Activated CD4-positive, alpha-beta T cell treated with anti-CD3 and anti-CD28 coated beads, Interleukin-2, Interleukin-6, amounts not matched to agents 100 ng/mL and 50 ng/mL, durations not matched to agents 16 hours and 8 hours (primary cell): ENCODE measurements at places on chromosomes 5 and 9.

- DNase-seq, result no peak
These were observed 9.7 kb downstream of the FOXD1 start for GRCh38 chr5:73438645-73439470.

DNA sequence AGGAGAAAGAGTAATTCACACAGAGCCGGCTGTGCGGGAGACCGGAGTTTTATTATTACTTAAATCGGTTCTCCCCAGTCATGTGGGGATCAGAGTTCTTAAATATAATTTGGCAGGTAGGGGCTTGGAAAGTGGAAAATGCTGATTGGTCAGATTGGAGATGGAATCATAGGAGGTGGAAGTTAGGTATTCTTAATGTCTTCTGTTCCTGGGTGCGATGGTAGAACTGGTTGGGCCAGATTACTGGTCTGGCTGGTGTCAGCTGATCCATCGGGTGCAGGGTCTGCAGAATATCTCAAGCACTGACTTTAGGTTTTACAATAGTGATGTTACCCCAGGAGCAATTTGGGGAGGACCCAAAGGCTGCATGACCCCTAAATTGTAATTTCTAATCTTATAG, 4.6 kb upstream of the CERCAM start:
- no peak for DNase-seq

DNA sequence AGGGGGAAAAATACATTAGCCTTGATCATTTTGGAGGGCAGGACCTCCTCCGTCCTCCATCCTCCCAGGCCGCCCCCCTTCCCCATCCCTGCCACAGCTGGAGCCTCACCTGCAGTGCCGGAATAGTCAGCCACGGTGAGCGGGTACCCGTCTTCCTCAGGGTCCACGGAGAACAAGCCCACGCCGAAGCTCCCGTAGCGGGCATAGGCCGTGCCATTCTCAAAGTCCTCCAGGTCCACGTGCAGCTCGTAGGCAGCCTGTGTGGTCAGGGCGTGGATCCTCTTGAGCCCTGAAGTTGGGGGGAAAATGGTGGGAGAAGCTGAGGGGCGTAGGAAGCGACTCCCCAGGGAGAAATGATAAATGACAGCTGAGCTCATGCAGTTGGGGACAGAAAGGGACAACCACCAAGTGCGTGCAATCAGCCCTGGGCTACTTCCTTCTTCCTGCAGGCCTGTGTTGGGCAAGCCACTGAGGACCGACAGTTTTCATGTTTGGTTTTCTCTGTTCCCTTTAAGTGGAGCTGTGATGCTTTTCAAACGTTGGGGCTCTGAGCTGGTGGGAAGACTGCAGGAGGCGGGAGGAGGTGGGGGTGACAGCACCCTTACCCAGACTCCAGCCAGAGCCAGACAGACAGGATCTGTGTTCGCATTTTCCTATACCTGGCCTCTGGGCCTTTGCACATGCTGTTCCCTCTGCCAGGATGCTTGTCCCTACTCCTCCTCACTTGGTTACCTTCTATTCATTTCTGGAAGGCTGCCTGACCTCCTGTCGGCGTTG, 8.7 kb upstream of the QRFP start:
- no peak for DNase-seq

GRCh38 chr9:68500457-68501381, 40.0 kb downstream of the TMEM252 start:
- no peak for DNase-seq

- DNase-seq, result no peak
These were observed 263.9 kb downstream of the CHSY3 start for GRCh38 chr5:130168211-130168610.

DNA sequence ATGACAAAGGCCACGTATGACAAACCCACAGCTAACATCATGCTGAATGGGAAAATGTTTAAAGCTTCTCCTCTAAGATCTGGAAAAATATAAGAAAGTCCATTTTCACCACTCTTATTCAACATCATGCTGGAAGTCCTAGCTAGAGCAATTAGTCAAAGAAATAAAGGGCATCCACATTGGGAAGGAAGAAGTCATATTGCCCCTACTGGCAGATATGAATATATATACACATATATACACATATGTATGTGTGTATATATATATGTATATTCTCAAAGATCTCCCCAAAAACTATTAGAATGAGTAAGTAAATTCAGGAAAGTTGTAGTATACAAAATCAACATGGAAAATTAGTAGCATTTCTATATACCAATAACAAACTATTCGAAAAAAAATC, 17.1 kb downstream of the APBA1 start:
- DNase-seq, result no peak
